H9 (cell line): ENCODE measurements at places on chromosomes 11 and 22. TPM values are rescaled to one million over a fixed set of nuclear protein-coding genes. Genes with fewer than 3 reads are reported as not detected.

DNA sequence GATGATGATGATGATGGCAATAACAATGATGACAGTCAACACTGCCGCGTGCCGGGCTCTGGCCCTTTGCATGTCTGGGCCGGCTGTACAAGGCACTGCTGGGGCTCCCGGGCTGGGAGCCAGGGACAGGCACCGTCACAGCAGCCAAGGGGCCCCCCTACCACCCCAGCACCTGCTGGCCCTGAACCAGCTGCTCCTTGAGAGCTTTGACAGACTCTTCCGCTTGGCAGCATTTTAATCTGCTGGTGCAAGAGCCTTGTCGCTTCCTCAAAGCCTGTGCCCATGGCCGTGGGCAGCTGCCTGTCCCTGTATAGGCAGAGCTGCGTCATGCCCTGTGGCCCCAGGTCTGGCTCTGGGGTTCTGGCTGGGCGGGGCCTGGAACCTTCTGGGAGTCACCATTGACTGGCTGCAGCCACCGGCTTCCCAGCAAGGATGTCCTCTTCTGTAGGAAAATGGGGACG, 12.9 kb upstream of the MUC6 start:
- no peak for DNase-seq
- no peak overlapping the region for H3K4me3 ChIP-seq
- H3K27ac ChIP-seq, result no peak overlapping the region
- no peaks in the 10 kb centered on the region for H3K27me3 ChIP-seq
- no peaks in the 10 kb centered on the region for H3K36me3 ChIP-seq

DNA sequence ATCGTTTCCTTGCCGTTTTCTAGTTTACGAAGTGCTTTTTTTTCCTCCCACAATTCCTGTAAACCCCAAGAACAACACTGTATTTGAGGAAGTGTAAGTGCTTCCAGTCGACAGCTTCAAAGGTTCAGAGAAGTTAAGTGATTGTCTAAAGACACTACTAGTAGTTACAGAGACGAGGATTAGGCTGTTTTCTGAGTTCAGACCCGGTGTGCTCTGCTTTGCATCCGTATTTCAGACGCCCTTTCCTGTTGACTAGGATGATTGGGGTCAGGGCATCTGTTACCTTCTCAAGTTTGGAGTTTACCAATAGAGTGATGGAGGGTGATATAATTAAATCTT, 430 bp downstream of the CLP1 start:
- DNase-seq, result no peak
- peak overlapping the region; percentile 22 for H3K27ac ChIP-seq
- H3K36me3 ChIP-seq, result peaks cover 18% of the 10 kb centered on the region

- H3K4me3 ChIP-seq, result no peak overlapping the region
- peaks cover 2% of the 10 kb centered on the region; the same call in 1 of the 2 replicates for H3K4me1 ChIP-seq
- no peak for DNase-seq
- H3K27me3 ChIP-seq, result no peaks in the 10 kb centered on the region
- no peak overlapping the region for H3K27ac ChIP-seq
Measured at GRCh38 chr22:45632791-45633515, 38.7 kb upstream of the ATXN10 start.

- H3K27ac ChIP-seq, result no peak overlapping the region
- H3K4me1 ChIP-seq, result no peaks in the 10 kb centered on the region
- peak; percentile 66 for DNase-seq
Measured at GRCh38 chr11:46427364-46427763, 35.8 kb upstream of the CHRM4 start.

Gene H19
- total RNA-seq, result 10.7 TPM in 2 replicates

Gene PTPMT1
- 66.0 and 72.9 TPM in 2 replicates for total RNA-seq

- peaks cover 3% of the 10 kb centered on the region; the same call in 1 of the 2 replicates for H3K4me1 ChIP-seq
- H3K4me3 ChIP-seq, result no peak overlapping the region
- H3K27me3 ChIP-seq, result no peaks in the 10 kb centered on the region
- no peak for DNase-seq
Measured at GRCh38 chr22:25908212-25908611, 166.2 kb downstream of the MYO18B start.

Gene KRTAP5-1
- not detected in 2 replicates for total RNA-seq

Gene KCNJ5
- 0.04 and 0.11 TPM in 2 replicates for total RNA-seq

Gene OR8G1
- not detected in 2 replicates for total RNA-seq

- H3K27ac ChIP-seq, result no peak overlapping the region
- H3K27me3 ChIP-seq, result no peaks in the 10 kb centered on the region
- no peak overlapping the region for H3K4me3 ChIP-seq
- no peak for DNase-seq
Measured at GRCh38 chr11:96827164-96827563, 437.4 kb downstream of the JRKL start.

DNA sequence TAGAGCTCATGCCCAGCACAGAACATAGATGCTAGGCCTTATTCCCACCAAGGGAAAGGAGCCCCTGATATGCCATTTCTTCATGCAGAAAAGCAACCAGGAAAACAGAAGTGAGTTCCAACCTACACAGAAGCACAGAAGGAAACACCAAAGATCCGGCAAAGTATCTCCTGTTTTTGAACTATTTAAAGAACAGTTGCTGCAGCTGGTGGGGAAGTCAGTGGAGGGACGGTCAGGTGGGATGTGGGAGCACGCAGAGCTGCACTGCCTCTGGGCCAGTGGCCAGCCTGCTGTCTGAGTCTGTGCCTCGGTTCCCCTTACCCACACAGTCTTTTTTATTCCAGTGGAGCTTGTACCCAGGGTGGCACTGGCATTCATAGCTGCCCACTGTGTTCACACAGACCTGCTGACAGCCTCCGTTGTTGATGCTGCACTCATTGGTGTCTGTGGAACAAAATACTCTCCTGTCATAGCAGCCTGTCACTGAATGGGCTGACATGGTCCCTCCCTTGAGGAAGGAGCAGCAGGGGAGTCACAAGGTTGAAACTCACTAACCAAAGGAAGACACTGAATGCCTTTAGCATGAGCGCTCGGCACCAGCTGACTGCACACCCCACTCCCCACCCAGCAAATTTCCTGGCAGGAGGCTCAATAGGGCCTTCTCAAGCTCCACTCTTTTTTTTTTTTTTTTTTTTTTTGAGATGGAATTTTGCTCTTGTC, 37.9 kb downstream of the SCUBE2 start:
- no peak for DNase-seq
- no peak overlapping the region for H3K4me3 ChIP-seq
- no peak overlapping the region for H3K27ac ChIP-seq

Gene ABCC8
- total RNA-seq, result 2.4 and 3.2 TPM in 2 replicates

Gene PHOX2A
- 1.1 and 1.4 TPM in 2 replicates for total RNA-seq

GRCh38 chr11:64056213-64056785, 20.6 kb downstream of the FLRT1 start:
- no peak for DNase-seq
- H3K27ac ChIP-seq, result no peak overlapping the region
- H3K36me3 ChIP-seq, result no peaks in the 10 kb centered on the region
- H3K4me3 ChIP-seq, result no peak overlapping the region

DNA sequence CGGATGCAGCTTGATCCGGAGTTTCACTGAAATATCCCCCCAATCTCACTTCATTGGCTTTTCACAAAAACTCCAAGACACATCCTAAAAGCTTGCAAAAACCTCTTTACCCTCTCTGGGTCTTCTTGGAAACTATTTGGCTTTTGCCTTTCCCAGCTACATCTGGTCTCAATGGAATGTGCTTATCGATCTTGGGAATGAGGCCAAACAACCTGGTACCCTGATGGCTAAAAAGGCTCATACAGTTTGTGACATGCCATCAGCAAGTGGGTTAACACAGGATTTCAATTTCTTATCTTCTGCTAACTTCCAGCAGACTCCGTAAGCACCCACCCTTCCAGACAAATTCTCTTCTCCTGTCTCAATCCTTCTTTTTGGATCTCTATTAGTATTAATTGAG, 45.9 kb upstream of the TEAD1 start:
- H3K4me1 ChIP-seq, result no peaks in the 10 kb centered on the region
- no peak overlapping the region for H3K27ac ChIP-seq
- no peaks in the 10 kb centered on the region for H3K27me3 ChIP-seq
- DNase-seq, result no peak

GRCh38 chr11:118046964-118047700, 29.7 kb upstream of the TMPRSS4 start:
- H3K4me3 ChIP-seq, result no peak overlapping the region
- no peak overlapping the region for H3K27ac ChIP-seq
- no peaks in the 10 kb centered on the region for H3K4me1 ChIP-seq
- H3K27me3 ChIP-seq, result no peaks in the 10 kb centered on the region
- DNase-seq, result no peak

DNA sequence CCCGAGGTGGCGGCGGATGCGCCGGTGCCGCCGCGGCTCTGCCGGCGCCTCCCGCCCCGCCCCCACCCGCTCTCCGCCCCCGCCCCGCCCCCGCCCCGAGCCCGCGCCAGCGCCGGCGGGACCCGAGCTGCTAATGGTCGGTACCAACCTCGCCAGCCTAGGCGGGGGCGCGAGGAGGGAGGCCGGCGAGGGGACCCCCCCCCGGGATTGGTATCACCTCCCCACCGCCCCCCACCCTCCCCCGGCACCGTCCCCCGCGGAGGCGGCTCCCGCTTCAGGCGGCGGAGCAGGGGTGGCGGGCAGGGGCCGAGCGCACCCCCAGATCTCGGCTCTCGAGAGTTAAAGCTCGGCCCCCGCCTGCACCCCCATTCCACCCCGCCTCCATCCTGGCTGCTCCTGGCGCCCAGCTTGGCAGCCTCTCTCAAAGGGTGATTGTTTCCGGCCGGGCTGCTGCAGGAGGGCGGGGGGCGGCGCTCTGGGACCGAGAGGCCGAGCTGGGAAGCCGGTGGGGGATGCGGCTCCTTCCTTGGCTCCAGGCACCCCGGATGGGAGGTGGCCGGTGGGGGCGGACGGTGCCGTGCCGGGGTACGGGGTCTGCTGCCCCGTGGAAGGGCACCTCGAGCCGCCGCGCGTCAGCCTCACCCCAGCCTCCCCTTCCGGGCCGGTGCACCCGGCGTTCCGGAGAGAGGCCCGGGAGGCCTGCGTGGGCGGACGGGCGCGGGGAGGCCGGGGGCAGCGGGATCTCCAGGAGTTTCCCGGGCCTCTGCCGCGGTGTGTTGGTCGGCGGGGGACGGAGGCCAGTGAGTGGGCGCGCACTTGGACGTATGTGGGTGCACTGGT, at the start of gene B3GAT1:
TSS of gene B3GAT1 (minus strand) at position 40 of the 840 bp plus-strand sequence. CDS start 24,583 bp downstream, outside the sequence.
- H3K4me1 ChIP-seq, result peaks cover 18% of the 10 kb centered on the region; the same call in 1 of the 2 replicates
- H3K27ac ChIP-seq, result no peak within 1 kb of the TSS
- peaks cover 3% of the 10 kb centered on the region; the same call in 2 of the 3 replicates for H3K36me3 ChIP-seq
- peak; percentile 60 for DNase-seq

GRCh38 chr11:95922099-95922498, 1.8 kb downstream of the MTMR2 start:
- H3K4me3 ChIP-seq, result peak overlapping the region; percentile 95
- no peak overlapping the region for H3K27ac ChIP-seq
- peaks cover 3% of the 10 kb centered on the region; the same call in 1 of the 2 replicates for H3K4me1 ChIP-seq
- H3K36me3 ChIP-seq, result no peaks in the 10 kb centered on the region

GRCh38 chr11:69076129-69076791, 27.5 kb downstream of the TPCN2 start:
- no peaks in the 10 kb centered on the region for H3K4me1 ChIP-seq
- no peak for DNase-seq
- H3K36me3 ChIP-seq, result no peaks in the 10 kb centered on the region; the same call in 1 of the 3 replicates
- no peaks in the 10 kb centered on the region for H3K27me3 ChIP-seq
- H3K4me3 ChIP-seq, result no peak overlapping the region

DNA sequence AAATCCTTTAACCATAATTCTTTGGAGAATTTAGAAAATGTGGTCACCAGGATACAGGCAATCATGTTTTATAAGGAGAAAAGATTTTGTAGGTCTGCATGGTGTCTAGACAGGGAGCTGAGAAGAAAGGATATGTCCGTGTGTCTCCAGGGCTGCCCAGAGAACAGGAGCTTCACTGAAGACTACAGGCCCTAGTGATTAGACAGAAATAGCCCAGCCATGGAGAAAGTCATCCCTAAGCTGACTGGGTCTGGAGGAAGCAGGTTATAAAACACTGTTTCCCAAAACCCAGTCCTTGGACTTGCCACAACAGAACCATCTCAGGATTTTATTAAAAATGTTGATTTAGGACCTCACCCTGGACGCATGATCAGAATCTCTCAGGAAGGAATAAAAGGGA, 84.4 kb downstream of the GALNT18 start:
- no peaks in the 10 kb centered on the region for H3K4me1 ChIP-seq
- H3K27me3 ChIP-seq, result no peaks in the 10 kb centered on the region
- DNase-seq, result no peak
- no peaks in the 10 kb centered on the region for H3K36me3 ChIP-seq

Gene MICAL3
- 41.6 and 50.2 TPM in 2 replicates for total RNA-seq

DNA sequence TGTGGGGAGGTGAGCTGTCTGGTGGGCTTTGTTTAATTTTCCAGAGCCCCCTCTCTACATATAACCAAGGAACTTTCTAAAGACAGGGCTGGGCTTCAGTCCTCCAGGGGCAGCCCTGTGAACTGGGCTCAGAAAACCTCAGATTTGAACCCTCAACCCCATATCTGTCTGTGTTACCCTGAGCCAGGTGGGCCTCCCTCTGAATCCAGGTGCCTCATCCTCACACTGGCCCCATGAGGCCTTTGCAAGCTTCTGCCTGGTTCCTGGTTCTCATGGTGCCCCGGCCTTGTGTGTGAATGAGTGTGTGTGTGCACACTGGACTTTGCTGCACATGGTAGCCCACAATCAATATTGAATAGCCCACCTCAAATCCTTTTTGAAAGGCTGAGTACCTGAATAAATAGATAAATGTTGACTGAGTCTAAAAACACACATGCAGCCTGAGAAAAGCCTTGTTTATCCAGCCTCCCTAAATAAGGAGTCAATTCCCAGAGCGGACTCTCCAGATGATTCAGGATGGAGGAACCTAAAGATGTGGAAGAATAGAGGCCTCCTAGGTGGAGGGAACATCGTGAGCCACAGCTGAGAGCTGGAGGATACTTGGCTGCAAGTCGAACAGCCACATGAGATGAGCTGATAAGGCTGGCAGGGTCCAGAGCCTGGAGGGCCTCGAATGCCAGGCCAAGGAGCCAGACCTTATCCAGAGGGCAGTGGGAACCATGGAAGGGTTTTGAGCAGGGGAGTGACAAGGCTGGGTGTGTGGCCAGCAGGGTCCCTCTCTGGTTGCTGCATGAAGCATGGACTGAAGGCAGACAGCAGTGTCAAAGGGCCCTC, 28.1 kb upstream of the P2RY2 start:
- no peak for DNase-seq
- no peaks in the 10 kb centered on the region for H3K4me1 ChIP-seq
- H3K36me3 ChIP-seq, result no peaks in the 10 kb centered on the region
- H3K27me3 ChIP-seq, result no peaks in the 10 kb centered on the region
- H3K27ac ChIP-seq, result no peak overlapping the region

Gene APOBEC3C
- 31.7 and 32.1 TPM in 2 replicates for total RNA-seq

DNA sequence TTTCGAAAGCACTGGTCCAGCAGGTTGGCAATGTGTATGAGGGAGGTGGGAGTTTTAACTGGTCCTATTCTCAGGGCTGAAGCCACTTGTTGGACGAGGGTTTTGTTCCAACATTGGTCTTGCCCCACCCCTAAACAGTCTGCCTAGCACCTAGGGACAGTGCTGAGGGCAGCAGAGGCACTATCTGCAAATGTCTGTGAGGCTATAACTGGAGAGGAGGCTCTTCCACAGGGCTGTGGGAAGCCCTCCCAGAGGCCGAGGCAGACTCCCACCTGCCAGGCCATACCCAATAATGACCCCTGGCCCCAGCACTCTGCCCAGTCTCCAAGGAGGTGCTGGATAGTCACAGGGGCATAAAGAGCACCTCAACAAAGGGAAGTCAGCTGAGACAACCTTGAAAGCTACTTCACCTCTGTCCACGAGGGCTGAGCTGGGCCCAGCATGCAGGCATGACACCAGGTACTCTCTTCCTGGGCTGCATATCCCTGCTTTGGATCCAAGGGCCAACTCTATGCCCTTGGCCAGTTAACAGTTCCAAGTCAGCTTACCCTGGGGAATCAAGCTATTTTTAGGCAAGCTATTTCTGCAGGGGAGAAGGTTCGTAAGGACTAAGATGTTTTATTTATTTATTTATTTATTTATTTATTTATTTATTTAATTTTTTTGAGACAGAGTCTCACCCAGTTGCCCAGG, 40.2 kb upstream of the SLC25A1 start:
- no peaks in the 10 kb centered on the region for H3K27me3 ChIP-seq
- H3K36me3 ChIP-seq, result peaks cover 34% of the 10 kb centered on the region
- H3K4me3 ChIP-seq, result no peak overlapping the region

Gene LRRC74B
- total RNA-seq, result not detected in 2 replicates
